ENCODE measurements at places on chromosomes 1 and 21.

- DNase-seq = no peak
Observed at GRCh38 chr1:57719274-57719673, 295.4 kb upstream of the DAB1 start.

DNA sequence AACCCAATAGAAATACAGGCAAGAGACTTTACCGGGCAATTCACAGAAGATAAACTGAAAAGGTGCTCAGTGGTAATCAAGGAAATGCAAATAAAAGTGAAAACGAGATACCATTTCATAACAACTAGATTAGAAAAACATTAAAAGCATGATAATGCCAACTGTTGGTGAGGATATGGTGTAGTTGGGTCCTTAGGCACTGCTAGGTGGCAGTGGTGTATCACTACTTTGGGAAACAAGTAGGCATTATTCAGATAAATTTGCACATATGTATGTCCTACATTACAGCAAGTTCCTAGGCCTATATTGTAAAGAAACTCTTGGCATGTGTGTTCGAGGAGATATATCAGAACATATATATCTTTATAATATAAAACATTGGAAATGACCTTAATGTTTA, 31.0 kb downstream of the AZIN2 start:
- no peak for DNase-seq

DNA sequence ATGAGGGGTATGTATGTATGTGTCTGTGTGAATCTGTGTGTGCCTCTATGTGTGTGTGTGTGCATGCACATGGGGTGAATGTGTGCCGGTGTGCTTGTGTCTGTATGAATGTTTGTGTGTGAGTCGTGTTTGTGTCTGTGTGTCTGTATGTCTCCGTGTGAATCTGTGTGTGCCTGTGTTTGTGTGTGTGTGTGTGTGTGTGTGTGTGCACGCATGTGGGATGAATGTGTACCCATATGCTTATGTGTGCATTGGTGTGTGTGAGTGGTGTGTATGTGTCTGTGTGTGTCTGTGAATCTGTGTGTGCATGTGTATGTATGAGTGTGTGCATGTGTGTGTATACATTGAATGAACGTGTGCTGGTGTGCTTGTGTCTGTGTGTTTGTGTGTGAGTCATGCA, 88.9 kb downstream of the MATN1 start:
- no peak for DNase-seq

GRCh38 chr1:215878843-215879242, 311.7 kb downstream of the KCTD3 start:
- no peak for DNase-seq

GRCh38 chr1:199995096-199995685, 32.3 kb upstream of the NR5A2 start:
- no peak for DNase-seq

- no peak for DNase-seq
Observed at GRCh38 chr1:209484429-209484828, 99.1 kb upstream of the CAMK1G start.

- DNase-seq = no peak
Observed at GRCh38 chr1:200771625-200772555, 33.2 kb downstream of the CAMSAP2 start.

GRCh38 chr1:201501144-201501543, 5.8 kb downstream of the CSRP1 start:
- no peak for DNase-seq

- DNase-seq = peak; percentile 29
Observed at GRCh38 chr1:43879414-43879813, 54.2 kb upstream of the ARTN start.

DNA sequence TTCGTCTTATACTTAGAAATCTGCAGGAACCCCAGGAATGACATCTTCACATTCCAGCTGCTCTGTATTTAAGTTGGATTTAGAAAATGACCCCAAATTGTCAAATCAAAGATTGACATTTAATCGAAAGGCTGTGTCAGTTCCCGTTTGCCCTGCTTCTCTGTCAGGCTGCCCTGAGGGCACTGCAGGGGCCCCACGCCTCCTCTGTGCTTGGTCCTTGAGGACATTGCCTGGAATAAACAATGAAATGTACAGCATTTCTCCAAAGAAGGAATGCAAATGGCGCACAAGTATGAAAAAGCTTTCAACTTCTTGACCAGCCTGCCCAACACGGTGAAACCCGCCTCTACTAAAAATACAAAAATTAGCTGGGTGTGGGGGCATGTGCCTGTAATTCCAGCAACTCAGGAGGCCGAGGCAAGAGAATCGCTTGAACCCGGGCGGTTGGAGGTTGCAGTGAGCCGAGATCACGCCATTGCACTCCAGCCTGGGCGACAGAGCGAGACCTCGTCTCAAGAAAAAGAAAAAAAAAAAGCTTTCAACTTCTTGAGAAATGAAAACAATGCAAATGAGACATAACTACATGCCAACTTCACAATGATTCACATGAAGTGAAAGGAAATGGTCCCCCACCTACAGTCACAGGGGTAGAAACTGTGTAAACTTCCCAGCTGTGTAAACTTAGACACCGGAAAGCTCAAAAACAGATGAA, 3.0 kb downstream of the TMPRSS3 start:
- no peak for DNase-seq

- no peak for DNase-seq
Observed at GRCh38 chr1:169648709-169649108, 18.8 kb upstream of the SELP start.

- DNase-seq = no peak
Observed at GRCh38 chr1:66546047-66546810, 12.3 kb downstream of the SGIP1 start.

DNA sequence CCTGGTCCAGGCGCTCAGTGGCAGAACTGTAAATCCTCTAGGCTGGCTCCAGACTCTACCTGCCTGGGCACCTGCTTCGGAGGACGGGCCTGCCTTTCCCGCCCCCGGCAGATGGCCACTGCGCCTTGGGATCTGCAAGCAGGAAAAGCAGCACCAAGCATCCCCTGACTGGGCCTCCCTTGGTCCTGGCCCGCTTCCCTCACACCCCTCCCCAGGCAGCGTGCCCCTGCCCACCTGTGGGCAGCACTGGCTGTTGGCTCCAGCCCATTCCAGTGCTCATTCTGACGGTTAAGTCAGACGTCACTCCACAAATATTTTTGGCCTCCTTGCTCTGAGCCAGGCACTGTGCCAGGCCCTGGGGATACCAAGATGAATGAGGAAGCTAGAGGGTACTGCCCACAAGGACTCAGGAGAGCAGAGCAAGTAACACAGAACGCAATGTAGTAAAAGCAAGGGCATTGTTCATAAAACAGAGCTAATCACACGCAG, 22.0 kb upstream of the BLACAT1 start:
- DNase-seq = peak; percentile 7

DNA sequence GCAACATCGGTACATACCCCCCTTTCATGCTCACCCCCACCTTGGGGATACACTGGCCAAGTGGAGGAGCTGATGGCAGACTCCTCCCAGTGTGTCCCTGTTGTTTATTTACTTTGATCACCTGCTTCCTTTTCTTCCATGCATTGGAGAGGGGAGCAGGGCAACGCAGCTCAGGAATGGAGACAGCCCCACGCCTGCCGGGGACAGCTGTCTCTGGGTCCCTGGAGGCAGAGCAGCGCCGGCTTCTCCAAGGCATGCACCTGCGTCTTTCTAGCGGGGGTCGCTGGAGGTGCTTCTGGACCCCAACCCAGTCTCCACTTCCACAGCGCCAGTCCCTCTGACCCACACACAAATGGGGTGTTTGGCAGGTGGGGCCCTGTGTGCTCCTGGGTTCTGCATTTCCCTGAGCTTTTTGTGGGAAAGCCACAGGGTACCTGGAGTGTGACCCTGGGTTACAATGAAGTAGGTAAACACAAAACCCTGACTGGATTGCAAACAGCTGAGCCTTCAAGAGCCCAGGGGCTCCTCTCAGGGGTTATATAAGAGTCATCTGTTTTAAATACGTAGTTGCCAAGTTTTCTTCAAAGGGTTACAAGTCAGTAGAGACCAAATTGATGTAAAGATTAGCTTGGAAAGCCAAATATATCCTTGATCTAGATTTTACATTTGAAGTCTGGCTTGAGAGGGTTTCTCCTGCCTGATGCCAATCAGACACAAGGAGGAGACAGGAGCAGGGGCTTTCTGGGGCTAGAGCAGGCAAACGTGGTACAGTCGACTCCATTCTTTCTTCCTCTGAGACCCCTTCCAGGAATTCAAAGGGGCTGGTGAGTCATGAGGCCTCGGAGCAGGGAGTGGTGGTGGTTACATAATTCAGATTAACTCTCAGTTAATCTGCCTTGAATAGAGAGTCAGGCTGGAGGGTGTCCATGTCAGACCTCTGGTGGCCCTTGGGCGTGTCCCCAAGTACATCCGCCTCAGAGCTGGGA, 4.5 kb downstream of the AJAP1 start:
- no peak for DNase-seq

DNA sequence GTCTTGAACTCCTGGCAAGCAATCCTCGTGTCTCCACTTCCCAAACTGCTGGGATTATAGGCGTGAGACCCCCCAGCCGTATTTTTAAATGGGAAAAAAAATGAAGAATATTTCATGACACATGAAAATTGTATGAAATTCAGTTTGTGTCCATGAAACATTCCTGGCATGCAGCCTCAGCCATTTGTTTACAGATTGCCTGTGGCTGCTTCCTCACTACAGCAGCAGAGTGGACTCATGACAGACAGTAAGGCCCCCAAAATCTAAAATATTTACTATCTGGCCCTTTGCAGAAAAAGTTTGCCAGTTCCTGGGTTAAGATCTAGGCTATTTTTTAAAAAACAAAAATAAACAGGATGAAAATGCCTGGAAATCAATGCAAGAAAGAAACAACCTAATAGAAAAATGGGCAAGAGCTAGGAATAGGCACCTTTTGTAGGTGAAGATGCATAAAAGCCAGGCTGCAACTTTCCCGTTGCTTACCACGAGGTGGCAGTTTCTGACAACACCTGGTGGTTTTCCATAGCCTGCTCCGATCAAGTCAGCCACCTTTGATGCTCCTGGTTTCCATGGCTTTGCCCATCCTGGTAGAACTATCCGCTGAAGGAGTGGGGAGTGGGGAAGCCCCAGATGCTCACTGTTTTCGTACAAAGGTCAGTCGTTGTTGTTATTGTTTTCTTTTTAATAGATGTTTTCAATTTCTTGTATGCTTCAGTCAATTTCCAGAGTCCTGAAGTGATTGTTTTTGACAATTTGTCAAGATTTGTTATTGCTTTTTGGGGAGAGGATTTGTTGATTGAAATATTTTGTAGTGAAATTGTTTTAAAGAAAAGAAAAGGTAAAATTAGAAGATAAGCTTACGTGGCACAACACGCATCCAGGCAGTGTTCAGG, 24.3 kb downstream of the UBE2Q1 start:
- peak; percentile 63 for DNase-seq

DNA sequence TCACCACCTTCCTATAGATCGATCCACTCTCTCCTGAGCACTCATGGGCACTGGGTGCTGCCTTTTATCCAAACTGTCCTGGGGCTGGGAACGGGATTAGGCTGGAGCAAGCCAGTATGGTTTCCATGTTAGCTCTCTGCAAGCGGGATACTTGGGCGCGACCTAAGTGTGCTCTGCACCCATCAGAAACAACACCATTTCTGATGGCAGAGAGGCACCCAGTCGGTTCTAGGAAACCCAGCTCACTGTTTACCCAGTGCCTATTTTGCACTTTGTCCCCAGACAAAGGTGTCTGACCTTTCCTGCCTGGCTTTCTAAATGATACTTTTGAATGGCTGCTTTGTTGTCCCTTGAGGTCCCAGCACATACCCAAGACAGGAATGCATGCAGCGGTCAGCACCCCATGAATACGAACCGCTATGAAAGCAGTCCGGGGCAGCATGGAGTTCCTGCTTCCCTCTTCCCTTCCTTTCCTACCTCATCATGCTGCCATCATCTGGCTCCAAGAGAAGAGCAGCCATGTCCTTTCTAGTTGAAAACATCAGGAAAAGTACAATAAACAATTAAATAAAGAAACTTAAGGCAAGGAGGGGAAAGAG, 83.9 kb downstream of the TRABD2B start:
- no peak for DNase-seq

- DNase-seq = no peak
Observed at GRCh38 chr1:204342310-204342709, 17.4 kb downstream of the PLEKHA6 start.

DNA sequence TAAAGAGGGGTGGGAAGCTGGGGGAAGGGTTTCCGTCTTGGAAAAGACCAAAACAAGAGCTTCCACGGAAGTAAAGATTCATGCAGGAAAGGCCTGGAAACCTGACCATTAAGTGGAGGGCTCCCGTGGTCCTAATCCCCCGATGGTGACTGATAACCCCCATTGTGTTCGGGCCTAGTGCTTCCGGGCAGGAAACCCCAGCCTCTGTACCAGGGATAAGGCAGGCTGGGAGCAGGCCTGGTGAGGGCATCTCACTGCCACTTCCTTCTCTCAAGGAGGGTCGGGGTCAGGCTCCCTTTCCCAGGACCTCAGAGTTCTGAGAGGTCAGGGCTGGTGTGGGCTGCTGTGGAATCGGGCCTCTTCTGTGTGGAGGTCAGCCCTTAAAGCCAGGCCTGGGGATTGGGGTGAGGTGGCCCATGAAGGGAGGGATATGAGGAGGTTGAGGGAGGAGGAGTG, 136.9 kb downstream of the CDC7 start:
- no peak for DNase-seq

DNA sequence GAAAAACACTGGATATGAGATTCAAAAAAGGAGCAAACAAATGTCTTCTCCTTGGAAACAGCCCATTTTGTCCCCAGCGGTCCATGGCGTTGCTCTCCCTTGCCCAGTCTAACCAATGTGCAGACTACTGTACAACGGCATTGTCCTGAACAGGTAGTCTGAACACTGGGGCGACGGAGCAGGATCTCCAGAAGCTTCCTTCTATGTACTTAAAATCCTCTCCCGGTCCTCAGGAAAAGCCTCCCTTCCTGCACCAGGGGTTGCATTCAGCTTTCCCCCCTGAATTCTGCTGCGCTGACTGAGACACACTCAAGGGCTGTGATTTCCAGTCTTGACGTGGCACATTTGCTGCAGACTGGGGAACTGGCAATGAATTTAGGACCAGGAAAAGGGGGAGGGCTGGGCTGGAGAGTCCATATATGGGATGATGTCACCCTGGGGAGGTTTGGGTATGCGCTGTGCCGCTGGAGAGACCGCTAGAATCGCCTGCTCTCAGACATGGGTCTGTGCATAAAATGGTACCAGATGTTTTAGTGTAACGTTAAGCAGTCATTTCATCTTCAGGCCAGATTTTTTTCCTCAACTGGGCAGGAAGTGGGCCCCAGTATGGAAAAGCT, 275.9 kb upstream of the C1orf105 start:
- DNase-seq = no peak

GRCh38 chr1:155967341-155968050, 10.9 kb downstream of the ARHGEF2 start:
- DNase-seq = no peak

GRCh38 chr1:1183221-1183747, 9.6 kb downstream of the TTLL10 start:
- DNase-seq = no peak

DNA sequence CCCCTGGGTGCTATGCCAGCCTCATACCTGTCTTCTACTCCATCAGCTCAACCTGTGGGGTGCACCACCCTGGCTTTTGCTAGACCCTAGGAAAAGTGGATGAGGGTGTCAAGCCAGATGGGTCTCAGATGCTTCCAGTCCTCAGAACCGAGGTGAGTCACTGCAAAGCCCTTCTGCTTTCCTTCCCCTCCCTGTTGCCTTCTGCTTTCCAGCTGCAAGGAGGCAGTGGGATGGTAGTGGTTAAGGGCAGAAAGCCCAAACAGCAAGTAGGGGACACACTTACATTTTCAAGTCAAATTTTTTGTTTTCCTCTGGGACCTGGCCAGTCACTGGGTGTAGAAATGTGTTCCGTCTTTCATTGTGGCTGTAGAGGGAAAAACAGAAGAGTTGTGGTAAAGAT, 60.7 kb upstream of the GOLT1A start:
- DNase-seq = no peak
